ENCODE measurements at places on chromosomes 16 and 17.

- H3K27ac ChIP-seq: no peak overlapping the region
- no peak overlapping the region for H3K4me3 ChIP-seq
- no peaks in the 10 kb centered on the region for H3K27me3 ChIP-seq
Observed at GRCh38 chr17:63492940-63493339, 16.1 kb downstream of the ACE start.

DNA sequence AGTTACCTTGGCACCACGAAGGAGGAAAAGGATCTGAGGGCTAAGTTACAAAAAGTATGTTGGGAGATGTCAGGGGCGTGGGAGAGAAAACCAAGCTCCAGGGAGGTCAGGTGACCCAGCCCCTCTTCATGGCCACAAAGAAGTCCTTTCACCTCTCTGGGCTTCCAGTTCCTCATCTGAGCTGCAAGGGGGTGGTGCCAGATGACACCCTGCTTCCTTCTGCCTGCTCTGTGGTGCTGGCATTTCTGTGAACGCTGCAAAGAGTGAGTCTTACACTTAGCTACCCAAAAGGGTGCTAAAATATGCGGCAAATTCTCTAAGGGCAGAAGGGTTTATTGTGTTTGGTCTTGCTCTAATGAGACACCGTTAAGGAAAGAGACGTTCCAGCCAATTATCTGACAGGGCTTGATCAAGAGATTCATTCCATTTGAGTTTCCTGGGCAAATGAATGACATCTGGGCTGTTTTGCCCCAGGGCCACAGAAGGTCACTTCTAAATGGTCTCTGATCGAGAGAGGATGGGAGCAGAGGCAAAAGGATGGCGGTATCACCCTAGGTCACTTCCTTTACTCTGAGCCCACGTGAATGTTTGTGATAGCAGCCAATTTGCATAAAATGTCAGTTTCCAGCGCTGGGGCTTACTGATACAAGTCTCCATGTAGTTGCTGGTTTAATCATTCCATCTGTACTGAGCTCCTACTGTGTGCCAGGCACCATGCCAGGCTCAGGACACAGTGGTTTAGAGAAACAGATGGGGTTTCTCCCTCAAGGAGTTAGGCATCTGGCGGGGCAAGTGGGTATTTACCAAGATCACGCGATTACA is 210.2 kb downstream of the KATNIP start:
- no peaks in the 10 kb centered on the region for H3K4me1 ChIP-seq
- no peak overlapping the region for H3K27ac ChIP-seq
- peaks cover 25% of the 10 kb centered on the region for H3K36me3 ChIP-seq
- DNase-seq: peak; percentile 35
- no peaks in the 10 kb centered on the region for H3K27me3 ChIP-seq

DNA sequence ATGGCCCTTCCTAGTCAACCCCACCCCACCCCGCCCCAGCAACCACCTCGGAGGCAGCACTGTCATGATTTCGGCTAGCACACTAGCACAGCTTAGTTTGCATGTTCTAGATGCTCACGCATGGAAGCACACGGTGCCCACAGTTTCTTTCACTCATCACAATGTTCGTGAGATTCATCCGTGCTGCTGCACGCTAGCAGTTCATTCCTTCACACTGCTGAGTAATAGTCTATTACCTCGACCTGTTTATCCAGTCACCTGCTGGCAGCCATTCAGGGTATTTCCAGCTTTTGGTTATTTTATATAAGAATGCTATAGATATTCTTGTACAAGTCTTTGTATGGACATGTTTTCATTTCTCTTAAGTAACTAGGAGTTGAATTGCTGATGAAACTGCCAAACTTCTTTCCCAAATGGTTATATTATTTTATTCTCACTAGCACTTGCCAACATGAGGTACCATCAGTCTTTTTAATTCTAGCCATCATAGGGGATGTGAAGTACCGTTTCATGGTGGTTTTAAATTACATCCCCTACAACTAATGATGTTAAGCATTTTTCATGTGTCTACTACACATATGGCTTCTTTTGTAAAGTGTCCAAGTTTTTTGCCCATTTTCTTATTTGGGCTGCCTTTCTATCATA is 75.7 kb downstream of the CYTH1 start:
- H3K27me3 ChIP-seq: no peaks in the 10 kb centered on the region
- H3K36me3 ChIP-seq: peaks cover 22% of the 10 kb centered on the region
- H3K4me1 ChIP-seq: peaks cover 21% of the 10 kb centered on the region
- H3K27ac ChIP-seq: no peak overlapping the region
- no peak for DNase-seq
- no peak overlapping the region for H3K4me3 ChIP-seq

GRCh38 chr17:79715098-79715942 is 15.4 kb upstream of the ENPP7 start:
- H3K27me3 ChIP-seq: no peaks in the 10 kb centered on the region
- H3K27ac ChIP-seq: no peak overlapping the region
- no peak overlapping the region for H3K4me3 ChIP-seq
- no peak for DNase-seq
- no peaks in the 10 kb centered on the region for H3K4me1 ChIP-seq
- H3K36me3 ChIP-seq: no peaks in the 10 kb centered on the region

DNA sequence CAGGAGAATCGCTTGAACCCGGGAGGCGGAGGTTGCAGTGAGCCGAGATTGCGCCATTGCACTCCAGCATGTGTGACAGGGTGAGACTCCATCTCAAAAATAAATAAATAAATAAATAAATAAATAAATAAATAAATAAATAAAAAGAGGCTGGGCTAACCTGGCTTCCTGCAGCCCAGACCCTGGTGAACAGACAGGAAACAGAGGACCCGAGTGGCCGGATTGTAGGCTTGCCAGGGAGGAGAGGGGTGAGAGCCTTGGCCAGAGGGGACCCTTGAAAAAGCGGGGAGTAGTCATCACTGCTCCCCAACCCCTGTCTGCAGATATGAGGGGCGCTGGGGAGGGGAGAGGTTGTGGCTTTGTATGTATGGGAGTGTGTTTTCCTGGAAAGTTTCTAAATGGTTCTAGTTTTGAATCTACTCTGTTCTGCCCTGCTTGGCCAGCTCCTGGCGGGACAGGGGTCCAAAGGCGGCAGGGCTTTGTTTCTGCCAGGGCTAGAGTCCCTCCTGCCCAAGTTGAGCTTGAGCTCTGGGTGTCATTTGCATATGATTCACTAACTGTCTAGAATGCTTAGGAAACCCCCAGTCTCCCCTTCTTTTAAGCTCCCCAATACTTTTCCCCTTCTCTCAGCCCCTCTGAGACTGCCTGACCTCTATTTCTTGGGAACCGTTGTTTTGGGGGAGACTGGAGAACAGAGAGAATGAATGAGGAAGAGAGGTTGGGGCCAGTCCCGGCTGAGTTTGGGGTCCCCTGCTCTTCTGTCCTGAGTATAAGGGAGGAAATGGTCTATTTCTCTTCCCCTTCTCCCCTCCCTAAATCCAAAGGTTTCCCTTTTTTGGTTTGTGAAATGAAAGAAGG is 16.4 kb downstream of the RARA start:
- H3K27ac ChIP-seq: peak overlapping the region; percentile 95
- peak; percentile 20 for DNase-seq
- H3K4me3 ChIP-seq: no peak overlapping the region
- H3K27me3 ChIP-seq: no peaks in the 10 kb centered on the region
- no peaks in the 10 kb centered on the region for H3K36me3 ChIP-seq
- H3K4me1 ChIP-seq: peaks cover 100% of the 10 kb centered on the region

- no peaks in the 10 kb centered on the region for H3K27me3 ChIP-seq
- no peak overlapping the region for H3K4me3 ChIP-seq
- no peak overlapping the region for H3K27ac ChIP-seq
- H3K36me3 ChIP-seq: no peaks in the 10 kb centered on the region
- H3K4me1 ChIP-seq: peaks cover 70% of the 10 kb centered on the region
Observed at GRCh38 chr16:85584819-85585282, 28.3 kb upstream of the GSE1 start.

Data from upper lobe of left lung (tissue), 6 donors.